ENCODE measurements at places on chromosomes 12 and 14. TPM values are rescaled to one million over a fixed set of nuclear protein-coding genes. Genes with fewer than 3 reads are reported as not detected.

LYZ gene
- polyA plus RNA-seq: 21.1 TPM

DNA sequence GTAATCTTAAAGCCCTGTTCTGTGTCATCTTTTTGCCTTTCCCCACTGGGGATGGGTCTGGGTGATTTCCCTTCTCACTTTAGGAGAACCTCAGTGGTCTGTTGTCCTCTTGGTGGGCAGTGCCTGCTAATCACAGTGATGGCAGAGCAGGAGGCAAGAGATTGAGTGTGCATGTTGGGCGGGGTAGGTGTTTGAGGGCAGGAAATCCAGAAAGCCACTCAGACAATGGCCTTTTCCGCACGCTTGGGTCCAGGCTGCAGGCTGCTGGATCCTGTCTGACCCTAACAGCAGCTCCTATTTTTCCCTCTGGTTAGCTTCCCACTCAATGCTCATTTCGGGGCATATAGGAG, 13.7 kb upstream of the ITGA5 start:
- H3K4me3 ChIP-seq: no peak overlapping the region
- H3K27me3 ChIP-seq: no peaks in the 10 kb centered on the region
- peaks cover 6% of the 10 kb centered on the region for H3K4me1 ChIP-seq
- H3K27ac ChIP-seq: no peak overlapping the region
- DNase-seq: no peak

GRCh38 chr12:51910691-51911090, 3.4 kb downstream of the ACVRL1 start:
- DNase-seq: no peak
- peaks cover 10% of the 10 kb centered on the region for H3K4me1 ChIP-seq
- no peak overlapping the region for H3K27ac ChIP-seq

DNA sequence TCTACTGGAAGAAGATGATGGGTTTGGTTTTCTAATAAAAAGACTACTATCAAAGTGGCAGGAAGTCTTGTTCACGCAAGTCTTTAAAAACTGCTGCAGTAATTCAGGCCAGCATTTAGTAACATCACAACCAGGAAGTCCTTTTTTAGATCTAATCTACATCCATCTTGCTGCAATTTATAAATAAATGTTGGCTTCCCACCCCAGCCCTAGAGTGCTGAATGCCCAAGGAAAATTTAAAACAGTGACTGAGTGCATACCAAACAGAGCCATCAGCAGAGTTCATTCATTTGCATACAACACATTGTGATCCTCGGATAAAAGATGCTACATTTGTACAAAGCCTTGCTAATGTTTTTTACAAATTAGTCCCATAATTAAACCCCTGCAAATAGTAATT, 72.1 kb downstream of the PHLDA1 start:
- no peaks in the 10 kb centered on the region for H3K27me3 ChIP-seq
- H3K4me1 ChIP-seq: no peaks in the 10 kb centered on the region
- DNase-seq: no peak

DNA sequence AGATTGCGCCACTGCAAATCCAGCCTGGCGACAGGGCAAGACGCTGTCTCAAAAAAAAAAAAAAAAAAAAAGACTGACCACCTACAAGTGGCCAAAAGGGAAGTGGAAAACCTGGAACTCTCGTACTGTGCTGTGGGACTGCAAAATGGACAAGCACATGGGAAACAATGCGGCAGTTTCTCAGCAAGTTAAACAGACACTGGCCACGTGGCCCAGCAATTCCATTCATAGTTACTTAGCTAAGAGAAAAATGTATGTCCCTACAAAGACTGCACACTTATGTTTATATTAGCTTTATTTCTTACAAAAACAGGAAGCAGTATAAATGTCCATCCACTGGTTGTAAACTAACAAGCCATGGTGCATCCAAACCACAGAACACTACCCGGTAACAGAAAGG, 5.6 kb downstream of the CHFR start:
- no peak overlapping the region for H3K4me3 ChIP-seq
- H3K27ac ChIP-seq: no peak overlapping the region
- peaks cover 5% of the 10 kb centered on the region for H3K4me1 ChIP-seq
- peaks cover 26% of the 10 kb centered on the region for H3K36me3 ChIP-seq
- DNase-seq: no peak
- H3K27me3 ChIP-seq: no peaks in the 10 kb centered on the region

SMOC1 gene
- polyA plus RNA-seq: 0.16 TPM

GRCh38 chr14:92848887-92849286, 54.8 kb downstream of the GOLGA5 start:
- H3K4me1 ChIP-seq: peaks cover 6% of the 10 kb centered on the region
- H3K36me3 ChIP-seq: no peaks in the 10 kb centered on the region
- H3K27me3 ChIP-seq: no peaks in the 10 kb centered on the region
- H3K4me3 ChIP-seq: no peak overlapping the region
- no peak for DNase-seq

- no peaks in the 10 kb centered on the region for H3K27me3 ChIP-seq
- no peaks in the 10 kb centered on the region for H3K4me1 ChIP-seq
- no peak for DNase-seq
- no peak overlapping the region for H3K27ac ChIP-seq
- H3K4me3 ChIP-seq: no peak overlapping the region
These were observed 101.4 kb downstream of the KCNMB4 start for GRCh38 chr12:70467476-70467875.

DNA sequence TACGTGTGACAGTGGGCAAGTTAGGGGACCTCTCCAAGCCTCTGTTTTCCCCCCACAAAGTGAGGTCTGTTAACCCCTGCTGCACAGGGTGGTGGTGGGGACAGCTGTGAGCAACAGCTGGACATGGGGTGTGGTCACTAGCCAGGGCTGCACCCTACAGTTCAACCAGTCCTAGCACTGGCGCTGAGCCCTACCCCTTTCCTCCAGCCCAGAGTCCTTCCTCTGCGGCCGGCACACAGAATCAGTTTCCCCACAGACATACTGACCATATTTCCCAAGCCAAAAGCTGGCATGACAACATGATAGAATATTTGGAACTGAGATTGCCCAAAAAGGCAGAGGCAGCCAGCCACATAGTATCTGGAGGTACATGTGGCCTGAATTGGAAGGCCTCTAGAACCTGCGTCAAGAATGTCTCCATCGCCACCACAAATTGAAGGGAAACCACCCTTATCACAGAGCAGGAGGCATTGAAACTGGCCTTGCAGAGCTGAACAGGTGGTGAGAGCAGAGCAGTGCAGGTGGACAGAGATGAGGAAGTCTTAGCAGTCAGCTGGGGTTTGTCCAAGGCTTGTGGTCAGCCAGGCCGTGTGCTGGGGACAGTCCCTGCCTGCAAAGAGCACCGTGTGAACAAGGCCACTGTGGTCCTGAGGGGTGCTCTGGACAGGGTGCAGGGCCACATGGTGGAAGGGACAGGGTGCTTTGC, 21.2 kb downstream of the DEGS2 start:
- no peak overlapping the region for H3K27ac ChIP-seq
- H3K4me3 ChIP-seq: no peak overlapping the region
- DNase-seq: no peak
- no peaks in the 10 kb centered on the region for H3K36me3 ChIP-seq
- no peaks in the 10 kb centered on the region for H3K4me1 ChIP-seq

TAOK3 gene
- 30.0 TPM for polyA plus RNA-seq

TAS2R9 gene
- not detected for polyA plus RNA-seq

- DNase-seq: no peak
- H3K36me3 ChIP-seq: no peaks in the 10 kb centered on the region
- peaks cover 11% of the 10 kb centered on the region for H3K4me1 ChIP-seq
- no peak overlapping the region for H3K27ac ChIP-seq
These were observed 5.2 kb downstream of the RARG start for GRCh38 chr12:53226815-53227214.

PLEKHA5 gene
- polyA plus RNA-seq: 0.03 TPM

DNA sequence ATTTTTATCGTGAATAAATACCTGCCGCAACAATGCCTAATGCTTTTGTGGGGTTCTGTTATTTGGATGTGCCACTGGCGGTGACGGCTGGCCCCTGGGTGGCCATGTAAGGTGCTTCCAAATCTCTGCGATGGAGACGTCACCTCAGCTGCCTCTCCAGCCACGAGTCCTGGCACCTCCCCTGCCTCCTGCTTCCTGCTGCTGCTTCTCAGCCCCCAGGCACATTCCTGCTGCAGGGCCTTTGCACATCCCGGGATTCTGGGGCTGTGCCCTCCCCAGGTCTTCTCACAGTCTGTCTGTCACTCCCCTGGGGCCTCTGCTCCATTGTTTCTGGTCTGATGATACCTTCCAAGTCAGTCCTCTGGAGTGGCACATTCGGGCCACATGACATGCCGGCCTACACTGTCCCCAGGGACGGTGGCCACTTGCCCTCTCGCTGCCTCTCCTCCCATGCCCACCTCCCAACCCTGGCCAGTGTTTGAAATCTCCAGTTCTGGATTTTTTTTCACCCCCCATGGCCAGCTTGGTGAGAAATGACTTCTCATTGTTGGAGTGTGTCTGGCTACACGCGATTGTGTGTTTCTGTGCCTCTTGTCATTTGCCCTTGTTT, 151.8 kb downstream of the KIF26A start:
- H3K4me3 ChIP-seq: no peak overlapping the region
- DNase-seq: no peak
- H3K27ac ChIP-seq: no peak overlapping the region
- no peaks in the 10 kb centered on the region for H3K36me3 ChIP-seq

DNA sequence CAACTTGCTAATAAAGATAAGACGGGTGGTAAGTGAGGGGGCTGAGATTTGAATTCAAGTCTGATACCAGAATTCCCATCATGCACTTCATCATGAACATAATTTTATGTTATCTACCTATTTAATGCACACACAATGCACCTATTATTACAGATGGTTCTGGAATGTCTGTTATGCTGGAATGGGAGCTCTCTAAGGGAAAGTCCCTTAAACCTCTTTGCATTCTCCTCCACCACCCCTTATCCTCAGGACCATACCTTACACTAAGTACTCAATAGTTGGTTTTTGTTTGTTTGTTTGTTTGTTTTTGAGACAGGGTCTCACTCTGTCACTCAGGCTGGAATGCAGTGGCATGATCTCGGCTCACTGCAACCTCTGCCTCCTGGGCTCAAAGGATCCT, 7.0 kb upstream of the MSI1 start:
- peaks cover 20% of the 10 kb centered on the region for H3K27me3 ChIP-seq
- H3K36me3 ChIP-seq: no peaks in the 10 kb centered on the region
- no peak overlapping the region for H3K27ac ChIP-seq

NTF3 gene
- not detected for polyA plus RNA-seq

DNA sequence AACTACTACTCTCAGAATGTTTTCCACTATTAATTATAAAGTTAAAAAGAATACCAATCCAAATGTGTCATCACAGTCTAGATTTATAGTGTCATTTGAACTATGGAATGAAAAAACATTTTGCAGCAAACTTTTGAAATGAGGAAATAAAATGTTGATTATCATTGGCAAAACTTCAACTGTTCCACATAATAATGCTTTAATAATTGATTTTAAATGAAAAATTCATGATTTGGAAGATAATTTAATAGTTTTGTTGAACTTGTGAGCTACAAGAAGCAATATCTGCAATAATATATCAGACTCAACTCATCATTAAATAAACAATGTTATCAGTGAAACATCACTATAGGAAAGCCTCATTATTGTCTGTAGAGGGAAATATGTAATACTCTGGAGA, 48.2 kb upstream of the DCN start:
- no peak overlapping the region for H3K27ac ChIP-seq
- no peak overlapping the region for H3K4me3 ChIP-seq
- H3K36me3 ChIP-seq: no peaks in the 10 kb centered on the region

ARHGEF25 gene
- 0.12 TPM for polyA plus RNA-seq

PTPN6 gene
- 874 TPM for polyA plus RNA-seq

- no peaks in the 10 kb centered on the region for H3K36me3 ChIP-seq
- H3K27ac ChIP-seq: no peak overlapping the region
- H3K4me3 ChIP-seq: no peak overlapping the region
- DNase-seq: no peak
- H3K27me3 ChIP-seq: no peaks in the 10 kb centered on the region
These were observed 156.3 kb downstream of the ZFP36L1 start for GRCh38 chr14:68636597-68636996.

GRCh38 chr12:13369474-13370056, 173.0 kb downstream of the EMP1 start:
- H3K4me3 ChIP-seq: no peak overlapping the region
- H3K27ac ChIP-seq: no peak overlapping the region
- no peaks in the 10 kb centered on the region for H3K27me3 ChIP-seq
- no peaks in the 10 kb centered on the region for H3K36me3 ChIP-seq
- peaks cover 3% of the 10 kb centered on the region for H3K4me1 ChIP-seq
- no peak for DNase-seq

DNA sequence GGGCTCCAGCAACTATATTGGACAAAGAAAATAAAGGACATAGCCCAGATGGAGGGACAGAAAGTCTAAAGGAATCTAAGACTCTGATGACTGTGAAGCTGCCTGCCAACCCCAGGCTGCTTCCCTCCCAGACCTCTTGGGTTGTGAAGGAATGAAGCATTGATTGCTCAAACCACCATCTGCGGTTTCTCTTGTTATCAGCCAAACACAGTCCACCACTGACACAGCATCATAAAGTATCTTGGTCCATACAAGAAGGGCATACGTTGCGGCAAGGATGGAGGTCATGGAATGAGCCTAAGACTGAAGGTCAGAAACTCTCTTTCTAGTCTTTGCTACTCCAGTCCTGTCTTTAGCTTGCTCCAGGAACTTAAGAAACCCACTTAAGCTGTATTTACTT, 58.5 kb upstream of the PLXNC1 start:
- no peaks in the 10 kb centered on the region for H3K4me1 ChIP-seq
- peaks cover 2% of the 10 kb centered on the region for H3K27me3 ChIP-seq
- no peak overlapping the region for H3K4me3 ChIP-seq
- no peaks in the 10 kb centered on the region for H3K36me3 ChIP-seq
- no peak for DNase-seq

GRCh38 chr12:109156586-109156985, 40.2 kb downstream of the ACACB start:
- no peak overlapping the region for H3K4me3 ChIP-seq
- H3K27ac ChIP-seq: no peak overlapping the region
- DNase-seq: no peak
- peaks cover 17% of the 10 kb centered on the region for H3K4me1 ChIP-seq
- no peaks in the 10 kb centered on the region for H3K27me3 ChIP-seq
- H3K36me3 ChIP-seq: no peaks in the 10 kb centered on the region

DNA sequence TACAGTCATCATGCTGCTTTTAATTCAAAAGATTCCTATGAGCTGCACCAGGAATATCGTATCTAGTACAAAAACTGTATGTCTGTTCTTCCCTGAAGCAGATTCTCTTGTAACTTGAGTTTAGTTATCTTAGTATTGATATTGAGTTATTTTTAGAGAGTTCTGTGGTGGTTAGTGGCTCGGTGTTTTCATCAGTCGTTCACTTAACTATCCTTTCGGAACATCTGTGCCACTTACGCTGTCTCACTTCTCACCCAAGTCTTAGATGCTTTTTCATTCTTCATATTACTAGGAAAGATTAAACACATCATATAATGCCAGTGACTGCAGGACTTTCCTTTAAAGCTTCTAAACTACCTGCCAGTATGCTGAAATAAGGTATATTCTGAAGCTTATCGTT, 251.0 kb downstream of the FBXL14 start:
- H3K4me1 ChIP-seq: no peaks in the 10 kb centered on the region
- no peak overlapping the region for H3K4me3 ChIP-seq
- no peaks in the 10 kb centered on the region for H3K36me3 ChIP-seq
- H3K27me3 ChIP-seq: no peaks in the 10 kb centered on the region

SPTB gene
- not detected for polyA plus RNA-seq

DNA sequence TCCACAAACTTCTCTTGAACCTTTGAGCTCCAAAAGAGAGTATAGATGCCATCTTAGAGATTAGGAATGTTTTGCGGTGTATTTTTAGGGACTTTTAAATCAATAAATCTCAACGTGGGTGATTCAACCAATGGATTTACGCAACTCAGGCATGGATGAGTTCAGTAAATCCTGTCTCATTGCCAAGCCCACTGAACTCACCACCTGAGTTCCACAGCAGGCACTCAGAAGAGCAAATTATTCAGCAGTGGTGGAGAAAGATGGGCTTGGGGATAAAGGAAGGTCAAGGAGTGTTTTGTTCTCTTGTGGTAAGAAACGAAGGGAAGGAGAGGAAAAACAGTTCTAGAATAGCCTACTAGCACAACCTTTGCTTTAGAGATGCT, 68.7 kb upstream of the HMGA2 start:
- H3K27me3 ChIP-seq: no peaks in the 10 kb centered on the region
- no peak overlapping the region for H3K4me3 ChIP-seq
- H3K27ac ChIP-seq: no peak overlapping the region
- no peaks in the 10 kb centered on the region for H3K4me1 ChIP-seq

Measured in B cell (primary cell).